ENCODE measurements at places on chromosomes 2 and 18. TPM values are rescaled to one million over a fixed set of nuclear protein-coding genes. Genes with fewer than 3 reads are reported as not detected.

The DNER gene
- total RNA-seq = 0.82 TPM

The SLC30A3 gene
- total RNA-seq = 34.7 TPM

The SPDYA gene
- 1.3 TPM for total RNA-seq

The FARSB gene
- 5.7 TPM for total RNA-seq

The SCN2A gene
- under 0.01 TPM for total RNA-seq

The YWHAQ gene
- total RNA-seq = 351 TPM

The TLX2 gene
- total RNA-seq = not detected

The RESP18 gene
- total RNA-seq = not detected

The R3HDM1 gene
- total RNA-seq = 10.6 TPM

The KCNJ13 gene
- not detected for total RNA-seq

The REG1A gene
- not detected for total RNA-seq

The AMER3 gene
- total RNA-seq = not detected

The ABCB11 gene
- under 0.01 TPM for total RNA-seq
